SW 1271 (cell line): ENCODE measurements at places on chromosomes 3 and 15.

DNA sequence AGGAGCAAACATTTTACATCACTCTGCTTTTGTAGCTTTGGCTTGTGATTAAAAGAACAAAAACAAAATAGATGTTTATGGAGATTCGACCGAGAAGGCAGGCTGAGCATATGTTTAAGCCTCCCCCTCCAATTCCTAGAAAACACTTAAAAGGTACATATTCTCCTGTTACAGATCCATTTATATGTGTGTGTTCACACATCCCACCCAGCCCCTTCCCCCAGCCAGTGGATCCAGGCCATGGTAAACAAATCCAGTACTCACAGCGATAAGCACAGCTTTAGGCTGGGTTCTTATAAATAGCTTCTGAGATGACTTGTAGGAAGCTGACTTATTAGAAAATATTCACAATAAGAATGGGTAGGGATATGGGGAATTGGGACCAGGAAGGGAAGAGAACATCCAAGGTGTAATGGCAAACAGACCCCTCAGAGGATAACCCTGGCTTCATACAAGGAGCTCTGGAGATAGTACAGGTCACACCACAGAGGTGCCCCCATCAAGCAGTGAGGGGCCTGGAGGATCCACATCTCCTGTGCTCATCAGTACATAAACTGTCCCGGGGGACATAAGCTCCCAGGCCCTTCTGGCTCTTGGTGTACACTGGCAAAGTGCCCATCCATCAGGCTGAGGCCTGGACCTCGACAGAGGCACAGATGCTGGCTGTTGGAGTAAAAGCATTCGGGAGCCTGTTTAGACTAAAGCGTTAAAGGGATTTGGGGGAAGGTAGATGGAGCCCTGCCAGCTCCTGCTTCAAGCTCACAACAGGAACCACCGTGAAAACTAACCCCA is 70.0 kb upstream of the UBE2E1 start:
- DNase-seq: no peak

DNA sequence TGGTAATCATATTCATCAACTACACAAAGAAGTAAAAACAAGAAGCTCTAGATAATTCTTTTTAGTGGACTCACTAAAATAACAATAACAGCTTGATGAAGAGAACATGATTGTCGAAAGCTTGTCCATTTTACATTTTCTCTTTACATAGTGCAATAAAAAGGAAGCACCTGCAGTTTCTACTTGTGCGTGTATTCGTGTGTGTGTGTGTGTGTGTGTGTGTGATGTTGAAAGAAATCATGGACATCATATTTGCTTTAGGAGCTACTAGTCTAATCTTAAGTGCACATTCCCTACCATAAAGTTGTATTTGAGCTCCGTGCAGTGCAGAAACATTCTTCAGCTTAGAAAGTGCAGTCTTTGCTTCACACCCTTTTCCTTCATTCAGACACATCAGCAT is 288.8 kb downstream of the ZBTB20 start:
- DNase-seq: no peak

DNA sequence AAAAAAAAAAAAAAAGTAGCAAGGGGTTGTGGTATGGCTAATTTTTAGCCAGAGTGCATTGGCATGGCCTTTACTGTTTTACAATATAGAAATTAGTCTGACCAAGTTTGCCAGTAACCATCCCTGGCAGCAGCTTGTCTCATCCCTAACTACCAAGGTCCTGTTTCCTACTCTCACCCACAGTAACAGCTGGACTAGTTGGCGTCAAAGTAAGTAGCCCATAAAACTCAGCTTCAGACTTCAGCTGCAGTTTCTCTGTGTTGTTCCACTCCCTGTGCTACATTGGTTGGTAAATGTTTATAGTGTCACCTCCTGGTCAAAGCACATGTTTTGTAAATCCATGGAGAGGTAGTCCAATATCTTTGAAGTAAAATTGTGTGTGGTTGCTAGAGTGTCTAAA is 691.3 kb downstream of the ZPLD1 start:
- DNase-seq: no peak

DNA sequence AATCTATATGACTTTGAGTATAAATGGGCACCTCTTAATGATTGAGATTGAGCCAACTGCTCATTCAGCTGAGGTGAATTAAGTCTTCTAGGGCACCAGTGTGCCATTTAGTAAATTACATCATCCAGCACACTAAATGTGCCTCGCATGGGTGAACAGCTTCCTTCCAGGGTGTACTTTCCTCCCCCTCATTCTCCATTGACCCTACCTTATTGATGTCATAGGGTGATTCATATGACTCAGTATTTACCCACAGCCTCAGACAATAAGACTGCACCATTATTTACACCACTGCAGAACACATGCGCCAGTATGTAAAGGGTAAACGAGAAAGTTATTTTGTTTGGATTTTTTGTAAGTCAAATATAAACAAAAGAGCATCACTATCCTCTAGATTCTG is 185.2 kb upstream of the ARL6 start:
- no peak for DNase-seq

DNA sequence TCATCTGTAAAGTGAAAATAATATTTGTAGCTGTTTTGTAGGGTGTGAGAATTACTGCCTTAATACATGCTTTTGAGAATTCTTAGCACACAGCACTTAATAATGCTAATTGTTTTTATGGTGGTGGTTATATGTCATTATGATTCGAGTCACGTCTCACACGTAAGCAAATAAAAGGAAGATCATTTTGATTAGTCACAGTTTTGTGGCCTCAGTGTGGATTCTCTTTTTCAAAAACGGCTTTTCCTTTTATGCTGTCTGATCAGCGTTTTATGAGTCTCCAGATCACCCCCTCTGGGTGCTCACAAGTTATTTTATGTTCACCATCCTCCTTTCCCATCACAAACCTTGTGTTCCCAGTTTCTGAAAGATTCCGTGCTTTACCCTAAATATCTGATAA is 255.6 kb upstream of the CNTN4 start:
- DNase-seq: no peak

- DNase-seq: peak; percentile 53
These were observed 184.9 kb upstream of the LRRC3B start for GRCh38 chr3:26437678-26438077.

DNA sequence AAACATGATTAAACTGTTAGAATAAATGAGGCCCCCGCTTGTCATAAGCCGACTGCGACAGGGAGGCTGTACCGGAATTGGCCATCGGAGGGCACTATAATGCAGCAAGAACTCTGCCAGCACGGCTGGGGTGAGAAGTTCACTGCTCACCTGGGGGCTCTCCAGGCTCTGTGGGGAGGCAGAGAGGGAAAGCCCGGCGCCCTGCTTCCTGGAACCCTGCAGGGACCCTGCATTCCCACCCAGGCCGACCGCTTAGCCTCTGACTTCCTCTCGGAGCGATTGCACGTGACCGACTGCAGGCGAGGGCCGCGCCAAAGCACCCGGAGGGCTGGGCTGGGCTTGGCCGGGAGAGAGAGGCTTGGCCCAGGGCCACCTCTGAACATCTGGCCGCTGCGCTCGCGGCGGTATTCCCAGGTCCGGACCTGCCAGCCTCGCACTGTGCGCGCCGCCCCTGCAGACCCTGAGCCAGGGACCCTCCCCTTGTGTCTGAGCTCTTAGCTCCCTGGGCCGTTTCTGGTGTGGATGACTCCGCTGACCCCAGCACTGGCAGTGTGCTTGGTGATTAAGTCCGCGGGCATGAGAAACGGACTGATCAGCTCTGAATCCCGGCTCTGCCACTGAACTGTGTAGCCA is 26.2 kb downstream of the DRD3 start:
- peak; percentile 77 for DNase-seq

DNA sequence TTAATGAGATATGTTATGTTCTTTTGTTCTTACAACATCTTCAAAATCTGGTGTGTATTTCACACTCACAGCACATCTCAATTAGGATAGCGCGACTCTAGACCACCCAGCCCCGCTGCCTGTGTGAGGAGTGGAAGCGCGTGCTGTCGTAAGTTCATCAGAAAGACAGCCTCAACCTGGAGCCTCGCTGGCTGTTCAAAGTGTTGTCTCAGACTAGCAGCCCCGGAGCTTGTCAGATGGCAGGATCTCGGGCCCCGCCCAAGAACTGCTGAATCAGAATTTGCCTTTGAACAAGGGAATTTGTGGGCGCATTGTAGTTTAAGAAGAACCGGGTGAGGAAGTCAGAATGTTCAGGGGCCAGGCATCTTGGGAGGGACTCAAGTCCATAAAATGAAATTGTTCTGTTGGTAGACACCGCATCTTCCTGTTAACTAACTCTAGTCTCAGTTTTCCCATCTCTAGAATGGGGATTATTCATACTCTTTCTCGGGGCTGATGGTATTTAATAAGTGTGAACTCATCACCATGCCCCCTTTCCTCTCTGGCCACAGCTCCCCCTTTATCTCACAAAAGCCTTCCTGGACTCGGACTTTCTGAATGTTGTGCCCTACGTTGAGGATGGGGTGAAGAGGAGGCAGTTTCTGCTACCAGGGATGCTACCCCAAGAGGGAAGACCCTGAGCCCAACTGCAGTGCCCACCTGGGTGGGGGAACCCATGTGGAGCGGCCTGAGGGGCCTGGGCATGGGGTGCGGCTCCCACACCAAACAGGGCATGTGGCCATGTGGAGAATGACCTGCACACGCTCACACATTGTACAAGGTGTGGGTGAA is 40.4 kb downstream of the BHLHE40 start:
- DNase-seq: no peak

DNA sequence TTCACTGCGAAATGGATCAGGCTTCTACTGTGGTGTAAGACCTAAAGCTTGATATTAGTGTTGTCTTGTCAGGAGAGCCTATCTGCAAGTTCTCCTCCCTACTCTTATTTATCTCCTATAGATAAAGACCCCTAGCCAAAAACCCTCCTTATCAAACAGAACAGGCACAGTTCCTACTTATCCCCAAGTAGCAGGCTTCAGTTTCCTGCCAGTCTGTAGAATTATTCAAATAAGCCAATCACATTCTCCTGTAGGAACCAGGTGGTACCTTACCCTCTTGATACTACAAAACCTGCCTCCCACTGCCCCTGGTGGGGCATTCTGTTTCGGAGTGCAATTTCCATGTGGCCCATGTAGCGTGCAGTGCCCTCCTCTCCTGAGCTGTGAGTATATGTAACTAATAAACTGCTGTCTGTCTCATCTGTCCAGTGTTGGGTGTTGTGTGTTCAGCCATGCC is 28.7 kb downstream of the HDGFL3 start:
- no peak for DNase-seq

GRCh38 chr3:116473602-116474001 is 28.3 kb upstream of the LSAMP start:
- no peak for DNase-seq

- peak; percentile 25 for DNase-seq
These were observed 2.4 kb upstream of the CFAP91 start for GRCh38 chr3:119700269-119700919.

DNA sequence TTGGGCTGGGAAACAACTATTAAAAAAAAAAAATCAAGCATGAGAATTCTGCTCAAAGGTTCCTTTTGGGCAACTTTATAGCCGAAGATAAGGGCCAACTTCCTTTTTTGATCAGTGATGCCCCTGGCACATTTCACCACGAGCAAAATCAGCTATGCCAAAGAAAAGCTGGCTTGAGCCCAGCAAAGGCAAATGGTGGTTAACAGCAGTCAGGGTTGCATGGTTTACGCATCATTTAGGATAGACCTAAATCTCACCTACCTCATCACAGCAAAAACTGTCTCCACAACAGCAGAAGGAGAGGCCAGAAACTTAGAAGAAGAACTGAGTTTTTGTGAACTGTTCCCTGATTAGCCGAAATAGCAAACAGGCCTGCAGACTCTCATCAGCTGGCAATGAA is 220.1 kb upstream of the CDIN1 start:
- no peak for DNase-seq

DNA sequence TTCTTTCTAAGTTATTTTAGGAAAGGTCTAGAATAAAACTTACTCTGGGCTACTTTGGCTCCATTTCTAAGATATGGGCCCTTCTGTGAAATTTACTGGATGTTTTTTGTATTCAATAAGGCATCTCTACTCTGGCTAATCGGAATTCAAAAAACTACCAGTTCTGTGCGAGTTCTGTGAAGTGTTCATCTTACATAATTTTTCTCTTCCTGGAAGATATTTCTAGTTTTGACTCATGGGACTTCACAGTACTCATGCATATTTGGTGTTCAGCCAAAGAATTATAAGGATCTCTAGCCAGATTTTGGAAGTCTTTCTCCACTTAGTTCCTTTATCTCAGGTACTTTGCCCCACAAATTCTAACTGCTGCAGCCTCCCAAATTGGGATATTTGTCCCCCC is 46.4 kb upstream of the MBNL1 start:
- no peak for DNase-seq

GRCh38 chr15:99615460-99615859 is 49.7 kb downstream of the MEF2A start:
- no peak for DNase-seq

- DNase-seq: no peak
These were observed 217.0 kb downstream of the ZNF621 start for GRCh38 chr3:40741729-40742128.

GRCh38 chr15:78195735-78196201 is 38.6 kb downstream of the ACSBG1 start:
- no peak for DNase-seq

DNA sequence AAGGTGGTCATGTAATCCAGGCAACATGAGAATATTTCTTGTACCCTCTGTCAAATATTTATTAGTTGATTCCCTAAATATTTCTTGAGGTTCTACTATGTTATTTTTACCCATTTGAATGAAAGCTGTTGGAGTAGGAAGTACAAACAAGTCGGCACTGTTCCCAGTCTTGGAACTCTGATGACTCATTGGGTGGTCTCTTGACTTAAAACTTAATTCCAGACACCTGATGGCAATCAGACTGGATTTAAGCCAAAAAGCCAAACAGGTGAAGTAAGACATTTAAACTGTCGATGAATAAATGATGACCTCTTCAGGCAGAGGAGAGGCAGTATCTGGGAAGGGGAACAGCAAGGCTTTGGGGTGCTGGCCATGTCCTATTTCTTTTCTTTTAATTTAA is 22.8 kb downstream of the C2CD4A start:
- no peak for DNase-seq

- no peak for DNase-seq
These were observed 3.0 kb downstream of the RPL39L start for GRCh38 chr3:187136337-187136736.

DNA sequence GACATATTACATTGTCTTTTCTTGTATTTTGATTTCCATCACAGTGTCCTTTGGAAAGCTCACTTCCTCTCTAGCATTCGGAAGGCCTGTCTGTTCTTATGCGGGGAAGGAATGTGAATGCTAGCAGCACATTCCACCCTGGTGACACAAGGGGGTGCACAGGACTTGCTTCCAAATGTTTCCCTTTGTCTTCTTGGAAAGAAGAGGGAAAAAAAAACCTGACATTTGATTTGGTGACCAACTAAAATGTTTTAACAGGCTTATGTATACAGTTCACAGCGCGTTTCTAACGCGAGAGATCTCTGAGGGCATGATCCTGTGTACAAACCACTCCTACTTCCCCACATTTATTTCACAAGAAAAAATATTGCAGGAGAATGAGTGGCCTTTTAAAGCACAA is 107.6 kb upstream of the FXR1 start:
- DNase-seq: peak; percentile 14

GRCh38 chr3:164007765-164008164 is 1070.5 kb downstream of the SI start:
- DNase-seq: no peak

- DNase-seq: no peak
These were observed 394.8 kb downstream of the FHIT start for GRCh38 chr3:60856257-60857046.
